ENCODE measurements at places on chromosomes 4 and X.

GRCh38 chr4:143184217-143184502, 557 bp upstream of the USP38 start:
- no peak for DNase-seq

GRCh38 chr4:2823671-2824328, 19.8 kb upstream of the ADD1 start:
- no peak for DNase-seq

DNA sequence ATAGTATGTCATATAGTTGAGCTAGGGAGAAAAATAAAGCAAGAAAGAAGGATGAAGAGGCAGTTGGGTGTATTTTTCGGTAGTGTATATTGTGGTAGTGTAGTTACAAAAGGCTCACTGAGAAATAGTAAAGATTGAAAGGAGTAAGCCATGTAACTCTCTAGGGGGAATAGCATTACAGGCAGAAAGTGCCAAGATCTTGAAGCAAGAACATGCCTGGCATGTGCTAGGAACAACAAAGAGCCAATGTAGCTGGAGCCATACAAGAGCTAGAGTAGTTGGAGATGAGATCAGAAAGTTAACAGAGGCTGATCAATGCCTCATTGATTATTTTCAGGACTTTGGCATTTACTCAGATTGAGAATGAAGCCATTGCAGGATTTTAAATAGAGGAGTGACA, 3.0 kb downstream of the ABCE1 start:
- DNase-seq = no peak

DNA sequence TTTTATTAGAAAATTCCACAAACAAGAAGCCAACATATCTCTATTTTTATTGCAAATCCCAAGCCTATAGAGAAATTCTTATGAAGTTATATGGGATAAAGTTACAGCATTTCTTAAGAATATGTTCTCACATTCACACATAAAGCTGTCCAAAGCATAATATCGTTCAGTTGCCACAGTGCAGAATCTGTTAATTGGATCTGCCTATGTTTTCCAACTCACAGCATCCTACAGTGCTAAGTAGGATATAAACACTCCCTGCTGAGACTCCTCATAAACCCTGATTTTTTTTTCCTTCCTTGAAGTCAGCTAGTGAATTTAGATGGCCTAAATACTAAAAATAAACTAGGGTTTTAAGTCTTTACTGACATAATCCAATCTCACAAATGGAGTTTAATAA, 307.9 kb downstream of the PDGFC start:
- no peak for DNase-seq

- DNase-seq = no peak
Measured at GRCh38 chr4:173878701-173879100, 348.7 kb upstream of the HAND2 start.

- DNase-seq = no peak
Measured at GRCh38 chrX:54865208-54865607, 55.4 kb upstream of the TRO start.

DNA sequence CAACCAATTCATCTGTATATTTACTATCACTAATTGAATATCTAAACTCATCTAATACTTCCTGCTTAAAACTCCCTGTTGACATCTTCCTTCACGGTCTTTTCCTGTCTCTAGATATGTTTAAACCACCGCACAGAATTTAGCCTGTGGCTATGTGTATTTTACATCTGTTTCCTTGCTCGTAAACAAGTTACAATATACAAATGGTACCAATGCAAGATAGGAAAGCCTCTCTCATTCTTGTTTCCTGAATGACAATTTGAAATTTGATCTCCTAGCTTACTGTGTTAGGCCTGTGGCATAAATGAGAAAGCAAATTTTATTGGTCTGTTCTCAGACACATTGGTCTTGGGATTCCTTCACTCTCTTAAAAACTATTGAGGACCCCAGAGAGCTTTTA, 89.7 kb upstream of the PCDH7 start:
- no peak for DNase-seq

GRCh38 chr4:24235618-24236017, 345.8 kb upstream of the PPARGC1A start:
- DNase-seq = no peak

DNA sequence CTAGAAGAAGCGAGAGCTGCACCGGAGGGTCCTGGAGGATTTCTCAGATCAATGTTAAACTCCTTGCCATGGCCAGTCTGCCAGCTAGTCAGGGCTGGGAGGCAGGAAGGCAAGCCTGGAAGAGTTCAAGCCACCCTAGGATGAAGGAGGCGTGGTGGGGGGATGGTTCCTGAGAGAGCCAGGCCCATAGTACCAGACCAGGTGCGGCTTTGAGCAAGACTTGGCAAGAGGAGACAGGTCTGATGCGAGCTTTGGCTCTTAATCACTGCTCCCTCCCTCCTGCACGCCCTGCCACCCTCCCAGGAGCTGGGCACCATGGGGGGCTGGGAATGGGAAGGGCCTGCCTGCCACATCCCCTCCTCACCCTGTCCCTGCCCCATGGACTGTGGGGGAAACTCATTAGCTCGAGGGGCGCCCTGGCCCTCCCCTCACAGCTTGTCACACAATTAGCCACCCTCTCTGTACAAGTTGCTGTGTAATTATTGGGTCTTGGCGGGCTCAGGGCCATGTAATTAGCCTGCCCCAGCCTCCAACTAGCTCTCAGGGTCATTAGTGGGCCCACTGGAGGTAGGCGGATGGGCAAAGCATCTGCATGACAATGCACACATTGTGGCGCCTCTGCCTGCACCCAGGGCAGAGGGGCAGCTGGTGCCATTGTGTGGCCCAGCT, 50.3 kb downstream of the EFNB1 start:
- no peak for DNase-seq

DNA sequence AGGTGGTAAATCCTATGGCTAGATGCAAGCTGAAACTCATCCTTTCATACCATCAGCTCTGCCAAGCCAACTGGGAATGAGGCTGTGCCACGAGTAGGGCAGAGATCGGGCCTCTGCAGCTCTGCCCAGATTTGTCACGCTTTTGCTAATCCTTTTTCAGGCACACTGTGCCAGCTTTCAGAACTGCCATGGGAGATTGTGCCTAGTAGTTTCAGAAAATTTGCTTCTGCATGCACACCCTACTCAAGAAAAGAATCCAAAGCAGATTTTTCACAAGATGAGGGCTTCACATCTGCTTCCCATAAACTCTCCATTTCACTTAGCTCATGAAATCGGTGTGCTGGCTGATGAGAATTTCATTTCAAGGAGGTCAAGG, 3.3 kb upstream of the ADH7 start:
- DNase-seq = no peak

GRCh38 chr4:119315036-119315435, 6.9 kb downstream of the FABP2 start:
- DNase-seq = no peak

DNA sequence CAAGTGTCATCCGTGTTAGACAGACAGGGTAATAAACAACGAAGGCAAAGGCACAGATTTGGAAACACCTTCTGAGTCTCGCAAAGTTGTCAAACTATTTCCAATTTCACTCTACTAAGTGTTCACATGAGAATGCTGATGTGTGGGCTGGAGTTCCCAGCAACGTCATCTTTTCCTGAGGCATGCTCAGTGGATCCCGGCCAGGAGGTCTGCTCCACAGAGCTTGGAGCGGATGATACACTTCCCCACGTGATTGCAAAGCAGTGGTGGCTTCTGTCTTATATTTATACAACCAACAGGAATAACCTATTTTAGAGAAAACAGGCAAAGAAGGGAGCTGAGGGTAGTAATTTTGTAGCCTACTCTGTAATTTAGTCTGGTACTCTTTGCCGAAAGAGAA, 40.1 kb upstream of the PDK3 start:
- DNase-seq = no peak
